GM06990 (cell line): ENCODE measurements at places on chromosomes 3 and 15.

- DNase-seq = no peak
These were observed 167.2 kb downstream of the POLR2M start for GRCh38 chr15:57873564-57874209.

GRCh38 chr15:42353061-42353460 lies 6.2 kb upstream of the CAPN3 start:
- DNase-seq = no peak

DNA sequence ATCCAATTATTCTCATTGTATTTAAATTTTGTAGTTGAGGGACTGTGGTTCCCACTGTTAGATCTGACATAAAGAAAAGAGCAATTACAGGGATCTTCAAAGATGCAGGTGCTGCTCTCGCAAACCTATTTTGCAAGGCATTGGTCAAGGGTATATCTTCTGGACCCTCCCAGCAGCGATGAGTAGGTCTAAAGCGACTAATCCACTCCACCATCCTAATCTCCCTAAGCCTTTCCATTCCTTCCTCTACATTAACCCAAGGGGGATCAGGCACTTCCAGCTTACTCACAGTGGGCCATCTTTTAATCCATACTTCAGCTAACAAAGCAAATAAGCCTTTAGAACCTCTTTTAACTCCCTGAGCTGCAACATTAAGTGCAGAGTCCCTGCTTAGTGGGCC lies 37.0 kb upstream of the CPOX start:
- DNase-seq = no peak

DNA sequence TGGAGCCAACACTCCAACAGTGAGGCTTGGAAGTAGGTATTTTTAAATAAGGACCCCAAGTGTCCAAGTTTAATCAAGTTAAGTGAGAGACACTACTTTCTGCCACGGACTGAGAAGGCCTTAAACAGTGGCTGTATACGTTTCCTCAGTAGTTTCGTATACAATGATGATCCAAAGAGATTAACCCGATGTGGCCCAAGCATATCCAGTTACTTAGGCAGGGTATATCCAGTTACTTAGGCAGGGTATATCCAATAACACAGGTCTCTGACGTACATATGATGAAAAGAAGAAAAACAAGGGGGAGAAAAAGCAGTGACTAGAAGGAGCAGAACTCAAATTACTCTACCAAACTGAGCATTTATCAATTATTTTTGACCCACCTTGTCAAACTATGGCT lies 591.4 kb downstream of the FOXP1 start:
- DNase-seq = no peak

- DNase-seq = no peak
These were observed 334.3 kb downstream of the ULK4 start for GRCh38 chr3:41627477-41628087.

DNA sequence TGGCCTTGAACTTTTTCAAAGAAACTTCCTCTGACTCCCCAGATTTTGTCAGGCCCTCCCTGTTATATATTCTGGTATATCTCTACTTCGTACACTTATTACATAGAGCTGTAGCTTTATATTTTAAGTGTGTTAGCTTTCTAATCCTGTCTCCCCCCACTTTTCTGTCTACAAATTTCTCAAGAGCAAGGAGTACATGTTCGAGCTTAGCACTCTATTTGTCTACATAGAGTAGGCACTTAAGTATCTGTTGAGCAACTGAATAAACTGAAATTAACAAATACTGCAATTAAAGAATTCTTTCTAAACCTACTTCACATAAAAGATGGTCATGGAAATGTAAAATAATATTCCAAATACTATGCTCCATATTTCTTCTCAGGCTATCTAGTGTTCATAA lies 39.4 kb downstream of the UACA start:
- DNase-seq = no peak

GRCh38 chr3:189360291-189360690 lies 188.5 kb downstream of the TPRG1 start:
- DNase-seq = no peak

DNA sequence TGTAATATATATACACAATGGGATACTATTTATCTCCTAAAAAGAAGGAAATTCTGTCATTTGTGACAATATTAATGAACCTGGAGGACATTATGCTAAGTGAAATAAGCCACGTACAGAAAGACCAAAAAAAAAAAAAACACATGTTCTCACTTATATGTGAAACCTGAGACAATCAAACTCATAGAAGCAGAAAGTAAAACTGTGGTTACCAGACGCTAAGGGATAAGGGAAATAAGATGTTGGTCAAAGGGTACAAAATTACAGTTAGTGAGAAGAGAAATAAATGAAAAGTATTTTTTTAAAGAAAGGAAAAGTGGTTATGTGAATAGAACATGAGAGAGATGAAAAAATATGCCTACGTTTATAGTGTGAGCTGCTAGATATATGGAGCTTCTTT lies 101.1 kb downstream of the CPNE4 start:
- DNase-seq = no peak

GRCh38 chr3:148006508-148006907 lies 597.3 kb downstream of the ZIC1 start:
- no peak for DNase-seq

DNA sequence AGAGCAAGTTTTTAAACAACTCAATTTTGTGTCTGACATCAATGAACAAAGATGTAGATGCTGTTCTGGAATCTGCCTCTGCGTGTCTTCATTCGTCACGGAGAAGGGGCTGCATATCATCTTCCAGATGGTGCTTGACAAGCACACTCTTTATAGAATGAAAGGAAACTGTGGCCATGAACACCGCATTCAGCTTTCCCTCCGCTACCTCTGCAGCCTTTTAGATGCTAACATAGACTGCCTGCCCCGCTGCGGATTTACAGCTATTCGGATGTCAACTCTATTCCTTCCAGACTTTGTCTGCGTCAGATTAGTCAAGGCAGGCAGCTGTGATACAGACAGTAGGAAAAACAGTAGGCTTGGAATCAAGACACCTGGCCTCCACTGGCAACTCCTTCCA lies 232.9 kb downstream of the TJP1 start:
- no peak for DNase-seq

DNA sequence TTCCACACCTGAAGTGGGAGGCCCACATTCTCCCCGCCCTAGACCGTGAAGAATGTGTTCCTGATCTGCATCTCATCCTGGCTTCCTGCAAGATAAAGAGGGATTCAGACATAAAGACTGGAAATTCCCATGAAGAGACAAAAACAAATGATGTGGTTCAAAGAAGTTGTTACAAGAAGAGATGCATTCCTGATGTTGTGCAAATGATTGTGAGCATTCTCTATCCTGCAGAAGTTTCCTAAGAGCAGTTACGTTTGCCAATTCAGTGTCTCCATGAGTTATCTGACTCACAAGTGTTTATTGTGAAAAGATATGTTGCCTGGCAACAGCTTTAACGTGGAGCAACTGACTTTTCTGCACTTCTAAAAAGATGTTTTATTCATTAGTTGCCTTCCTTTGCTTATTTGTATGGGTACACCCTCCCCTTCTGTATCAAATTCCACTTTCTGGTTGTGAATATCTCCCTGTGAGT lies 107.8 kb downstream of the ZIC4 start:
- no peak for DNase-seq

GRCh38 chr3:16707260-16707659 lies 102.0 kb upstream of the DAZL start:
- no peak for DNase-seq

- peak; percentile 56 for DNase-seq
These were observed 284.7 kb upstream of the STT3B start for GRCh38 chr3:31247850-31248562.

DNA sequence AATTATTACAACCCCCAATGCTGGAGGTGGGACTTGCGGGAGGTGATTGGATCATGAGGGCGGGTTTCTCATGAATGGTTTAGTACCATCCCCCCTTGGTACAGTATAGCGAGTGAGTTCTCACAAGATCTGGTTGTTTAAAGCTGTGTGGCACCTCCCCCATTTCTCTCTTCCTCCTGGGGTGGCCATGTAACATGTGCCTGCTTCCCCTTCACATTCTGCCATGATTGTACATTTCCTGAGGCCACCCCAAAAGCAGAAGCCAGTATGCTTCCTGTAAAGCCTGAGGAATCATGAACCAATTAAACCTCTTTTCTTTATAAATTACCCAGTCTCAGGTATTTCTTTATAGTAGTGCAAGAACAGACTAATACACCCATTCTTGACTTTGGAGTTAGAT lies 20.3 kb upstream of the PROK2 start:
- DNase-seq = no peak

- DNase-seq = peak; percentile 20
These were observed 192.6 kb downstream of the PDZRN3 start for GRCh38 chr3:73432023-73432705.

GRCh38 chr3:144429719-144430121 lies 458.1 kb downstream of the DIPK2A start:
- DNase-seq = peak; percentile 68

- DNase-seq = no peak
These were observed 521.5 kb downstream of the GRM7 start for GRCh38 chr3:7382293-7383010.

DNA sequence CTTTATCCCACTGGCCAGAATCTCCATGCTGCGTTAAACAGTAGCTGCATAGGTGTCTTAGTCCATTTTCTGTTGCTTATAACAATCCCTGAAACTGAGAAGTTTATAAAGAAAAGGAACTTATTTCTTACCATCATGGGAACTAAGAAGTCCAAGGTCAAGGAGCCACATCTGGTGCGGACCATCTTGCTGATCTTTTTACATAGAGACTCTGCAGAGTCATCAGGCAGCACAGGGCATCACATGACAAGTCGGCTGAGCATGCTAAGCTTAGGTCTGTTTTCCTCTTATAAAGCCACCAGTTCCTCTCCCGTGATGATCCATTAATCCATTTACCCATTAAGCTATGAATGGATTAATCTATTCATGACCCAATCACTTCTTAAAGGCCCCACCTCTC lies 22.4 kb upstream of the FAM174B start:
- DNase-seq = no peak

- DNase-seq = no peak
These were observed 59.5 kb upstream of the SMAD6 start for GRCh38 chr15:66642514-66642913.

DNA sequence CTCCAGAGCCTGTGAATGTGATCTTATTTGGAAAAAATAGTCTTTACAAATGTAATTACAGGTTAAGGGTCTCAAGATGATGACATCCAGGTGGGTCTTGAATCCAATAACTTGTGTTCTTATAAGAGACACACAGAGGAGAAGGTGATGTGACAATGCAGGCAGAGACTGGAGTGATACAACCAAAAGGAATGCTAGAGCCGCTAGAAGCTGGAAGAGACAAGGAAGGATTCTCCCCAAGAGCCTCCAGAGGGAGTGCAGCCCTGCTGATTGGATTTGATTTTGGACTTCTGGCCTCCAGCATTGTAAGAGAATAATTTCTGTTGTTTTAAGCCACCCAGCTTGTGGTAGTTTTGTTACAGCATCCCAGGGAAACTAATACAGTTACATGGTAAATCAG lies 9.7 kb downstream of the MYH15 start:
- DNase-seq = no peak

GRCh38 chr3:131907796-131908195 lies 127.0 kb downstream of the CPNE4 start:
- no peak for DNase-seq

- no peak for DNase-seq
These were observed 19.4 kb downstream of the CA12 start for GRCh38 chr15:63362196-63362595.

GRCh38 chr15:83018436-83018835 lies 7.0 kb upstream of the C15orf40 start:
- no peak for DNase-seq

- DNase-seq = no peak
These were observed 3.1 kb downstream of the HMCES start for GRCh38 chr3:129281726-129282125.

DNA sequence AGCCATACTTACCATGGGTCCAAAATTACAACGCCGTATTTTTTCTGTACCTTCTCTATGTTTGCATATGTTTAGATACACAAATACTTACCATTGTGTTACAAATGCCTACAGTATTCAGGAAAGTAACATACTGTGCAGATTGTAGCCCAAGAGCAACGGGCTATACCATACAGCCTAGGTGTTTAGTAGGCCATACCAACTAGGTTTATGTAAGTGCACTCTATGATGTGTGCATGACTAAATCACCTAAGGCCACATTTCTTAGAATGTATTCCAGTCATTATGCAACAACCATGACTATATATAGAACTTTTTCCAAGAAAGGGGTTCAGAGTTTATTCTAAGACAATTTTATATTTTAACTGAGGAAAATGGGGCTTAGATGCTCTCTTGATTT lies 411.7 kb downstream of the MAGI1 start:
- DNase-seq = no peak

GRCh38 chr3:182905623-182906022 lies 74.7 kb downstream of the DCUN1D1 start:
- DNase-seq = no peak

GRCh38 chr3:182239316-182239715 lies 527.6 kb downstream of the SOX2 start:
- DNase-seq = no peak

DNA sequence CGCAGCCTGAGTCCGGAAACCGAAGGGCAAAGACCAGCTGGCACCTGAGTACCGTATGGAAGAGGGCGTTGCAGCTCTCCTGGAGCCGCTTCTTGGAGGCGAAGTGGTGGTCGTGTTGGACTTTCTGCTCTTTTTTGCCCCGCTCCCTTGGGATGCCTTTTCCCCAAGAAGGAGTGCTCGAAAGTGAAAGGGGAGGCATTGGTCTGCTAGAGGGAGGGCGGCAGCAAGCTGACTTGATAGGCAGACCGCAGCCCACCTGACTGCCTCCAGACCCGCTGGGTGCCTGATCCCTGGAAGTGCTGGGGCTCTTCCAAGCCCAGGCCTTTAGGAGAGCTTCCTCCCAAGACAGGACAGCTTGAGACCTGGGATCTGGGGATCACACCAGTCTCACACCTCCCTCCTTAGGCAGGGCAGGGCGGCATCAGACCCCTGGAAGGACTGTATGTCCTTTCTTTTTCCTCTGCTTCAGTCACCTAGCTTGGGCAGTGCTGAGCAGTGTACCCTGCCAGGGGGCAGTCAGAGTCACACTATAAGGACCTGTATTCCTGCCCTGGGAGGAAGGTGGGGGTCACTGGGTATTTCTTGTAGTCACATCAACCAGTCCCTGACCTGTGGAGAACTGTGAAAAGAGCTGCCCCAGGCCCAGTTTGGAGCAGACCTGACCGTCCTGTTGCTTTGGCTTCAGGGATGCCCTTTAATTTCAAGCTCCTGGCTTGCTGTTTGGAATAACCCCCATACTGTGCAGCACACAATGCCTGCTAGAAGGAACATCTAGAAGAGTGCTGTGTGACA lies 2.1 kb downstream of the ACVR2B start:
- DNase-seq = no peak

DNA sequence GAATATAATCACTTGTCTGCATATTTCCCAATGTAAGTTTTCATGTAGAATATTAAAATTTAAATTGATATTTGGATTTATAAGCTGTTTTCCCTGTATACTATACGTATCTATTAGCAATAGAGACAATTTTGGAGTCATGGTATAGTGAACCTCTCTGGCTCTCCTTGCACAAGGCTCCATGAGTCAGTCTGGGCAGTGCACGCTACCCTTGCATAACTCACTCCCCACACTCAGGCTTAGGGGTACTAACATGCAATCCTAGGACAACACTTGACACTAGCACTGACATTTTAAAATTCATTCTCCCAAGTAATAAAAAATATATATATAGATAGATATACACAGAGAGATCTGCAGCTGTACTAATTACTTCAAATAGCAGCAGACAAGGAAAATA lies 39.2 kb downstream of the SLC24A1 start:
- no peak for DNase-seq

GRCh38 chr3:10137178-10137577 lies 4.4 kb upstream of the VHL start:
- no peak for DNase-seq

GRCh38 chr3:17749705-17750293 lies 7.4 kb upstream of the TBC1D5 start:
- no peak for DNase-seq

- DNase-seq = no peak
These were observed 372.2 kb upstream of the SGO1 start for GRCh38 chr3:20558161-20558560.
